ENCODE measurements at places on chromosomes 2 and 18.
A peak's percentile ranks its signal among the peaks of the same experiment; 100 is the strongest.

GRCh38 chr18:53534695-53535094 lies 689.8 kb downstream of the MBD2 start:
- DNase-seq: no peak

DNA sequence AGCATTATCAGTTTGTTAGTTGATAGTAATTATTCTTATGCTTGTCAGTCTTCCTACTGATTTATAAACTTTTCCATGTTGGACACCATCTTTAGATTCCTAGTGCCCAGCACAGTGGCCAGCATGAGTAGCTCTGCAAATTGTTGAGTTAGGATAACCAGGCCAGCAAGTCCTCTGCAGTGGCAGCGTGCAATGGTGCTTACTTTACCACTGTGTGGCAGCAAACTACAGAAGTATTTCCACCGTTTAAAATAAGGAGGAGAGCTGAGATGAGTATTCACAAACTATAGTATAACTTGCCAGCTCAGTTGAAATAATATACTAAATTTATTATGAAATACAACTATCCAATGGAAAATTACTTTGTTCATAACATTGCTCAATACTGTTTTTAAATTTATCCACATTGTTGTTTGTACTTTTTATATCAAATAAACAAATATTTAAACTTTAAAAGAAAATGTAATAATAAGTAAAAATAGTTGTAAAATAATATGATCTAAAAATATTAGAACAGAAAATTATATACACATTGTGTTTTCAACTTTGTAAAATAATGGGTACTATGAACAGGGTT lies 9.3 kb upstream of the THADA start:
- no peak for DNase-seq

DNA sequence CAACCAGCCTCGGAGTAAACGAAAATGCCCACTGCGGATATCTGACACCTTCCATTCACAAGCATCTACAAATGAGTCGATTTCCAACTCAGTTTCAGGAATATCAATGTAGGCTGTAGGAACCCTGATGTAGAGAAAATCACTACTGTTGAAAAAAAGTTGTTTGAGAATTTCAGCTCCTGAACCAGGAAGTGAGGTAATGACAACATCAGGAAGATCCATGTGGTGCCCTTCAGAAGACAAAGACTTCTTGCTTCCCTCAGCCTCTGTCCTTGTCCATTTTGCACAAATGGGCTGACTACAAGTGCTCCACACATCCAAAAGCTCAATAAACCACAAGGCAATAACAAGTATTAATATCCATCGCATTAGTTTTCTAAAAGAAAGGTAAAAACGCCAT lies 4.7 kb downstream of the DSEL start:
- no peak for DNase-seq

DNA sequence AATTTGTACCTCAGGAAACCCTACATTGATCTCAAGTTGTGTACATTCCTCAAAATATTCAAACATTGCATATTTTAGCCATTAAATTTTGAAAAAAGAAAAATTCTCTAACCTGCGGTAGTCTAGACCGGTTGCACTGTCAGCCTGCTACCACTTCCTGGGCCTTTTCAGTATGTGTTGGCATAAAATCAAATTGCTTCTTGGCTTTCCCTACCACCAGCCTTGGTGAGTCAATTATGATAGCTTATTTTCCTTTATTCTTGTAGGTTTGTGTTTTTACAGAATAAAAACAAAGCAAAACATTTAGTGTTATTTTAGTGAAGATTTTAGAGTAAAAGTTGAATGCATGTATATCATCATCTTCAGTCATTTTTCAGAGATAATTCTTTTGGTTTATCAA lies 61.2 kb downstream of the FAM171B start:
- DNase-seq: no peak

DNA sequence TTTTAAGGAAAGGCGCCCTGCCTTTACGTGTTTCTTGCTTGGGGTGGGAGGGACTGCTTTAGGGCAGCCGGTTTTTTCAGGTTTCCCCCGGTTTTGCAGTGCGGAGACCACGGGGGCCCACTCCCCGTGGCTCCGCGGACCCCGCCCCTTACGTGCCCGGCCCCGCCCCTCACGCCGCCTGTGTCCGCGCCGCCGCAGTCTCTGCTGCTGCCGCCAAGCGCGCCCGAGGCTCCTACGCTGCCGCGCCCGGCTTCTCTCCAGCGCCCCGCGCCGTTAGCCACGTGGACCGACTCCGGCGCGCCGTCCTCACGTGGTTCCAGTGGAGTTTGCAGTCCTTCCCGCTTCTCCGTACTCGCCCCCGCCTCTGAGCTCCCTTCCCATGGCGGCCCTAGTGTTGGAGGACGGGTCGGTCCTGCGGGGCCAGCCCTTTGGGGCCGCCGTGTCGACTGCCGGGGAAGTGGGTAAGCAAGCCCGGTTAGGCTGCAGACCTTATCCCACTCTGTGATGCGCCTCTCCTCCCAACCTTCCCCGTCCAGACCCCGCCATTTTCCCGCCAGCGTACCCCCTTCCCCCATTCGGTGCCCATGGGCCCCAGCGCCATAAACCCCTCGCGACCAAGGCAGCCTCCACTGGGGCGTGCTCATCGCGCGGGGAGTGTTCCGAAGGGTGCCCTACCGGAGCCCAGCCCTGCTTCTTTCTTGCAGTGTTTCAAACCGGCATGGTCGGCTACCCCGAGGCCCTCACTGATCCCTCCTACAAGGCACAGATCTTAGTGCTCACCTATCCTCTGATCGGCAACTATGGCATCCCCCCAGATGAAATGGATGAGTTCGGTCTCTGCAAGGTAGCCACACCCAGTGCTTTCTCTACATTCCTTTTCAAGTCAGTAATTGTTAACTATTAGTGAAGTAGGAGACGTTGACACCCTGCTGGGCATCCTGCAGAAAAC lies at the start of gene CAD:
Gene CAD, plus strand, starts transcription at position 197 of the 949 bp plus-strand sequence. Its CDS starts 183 bp downstream, at position 380.
- DNase-seq: peak; percentile 84

GRCh38 chr2:96693286-96694200 lies 46.3 kb downstream of the LMAN2L start:
- DNase-seq: no peak

DNA sequence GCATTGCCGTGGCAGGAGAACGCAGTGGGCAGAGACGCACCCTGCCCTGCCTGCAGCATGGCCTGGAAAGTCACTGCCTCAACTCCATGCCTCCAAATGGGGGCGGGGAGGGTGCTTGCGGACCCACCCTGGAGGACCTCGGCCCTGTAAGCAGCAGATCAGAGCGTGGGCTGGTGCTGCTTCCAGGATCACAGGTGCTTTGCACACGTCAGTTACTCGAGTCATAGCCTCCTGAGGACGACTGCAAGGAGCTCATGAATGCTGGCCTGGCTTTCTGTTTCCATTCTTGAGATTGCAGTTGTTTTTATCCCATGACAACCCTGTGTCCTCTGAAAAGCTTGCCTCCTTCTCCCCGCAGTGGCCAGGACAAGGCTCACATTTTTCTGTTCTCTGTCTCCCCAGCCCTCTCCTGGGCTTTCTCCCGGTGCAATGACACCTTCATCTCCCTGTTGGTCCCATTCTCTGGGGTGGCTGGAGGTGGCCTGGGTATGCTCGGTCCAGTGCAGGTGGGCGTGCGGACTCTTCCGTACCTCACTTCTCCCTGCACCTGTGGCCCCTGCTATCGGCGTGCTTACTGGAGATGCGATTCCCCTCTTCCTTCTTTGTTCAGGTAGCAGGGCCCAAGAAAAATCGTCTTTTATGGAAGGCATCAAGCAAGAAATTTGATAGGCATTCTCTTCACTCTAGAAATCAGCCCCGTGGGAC lies 208.0 kb downstream of the GBX2 start:
- no peak for DNase-seq

- no peak for DNase-seq
These were observed 40.1 kb upstream of the TMEM177 start for GRCh38 chr2:119638685-119639554.

DNA sequence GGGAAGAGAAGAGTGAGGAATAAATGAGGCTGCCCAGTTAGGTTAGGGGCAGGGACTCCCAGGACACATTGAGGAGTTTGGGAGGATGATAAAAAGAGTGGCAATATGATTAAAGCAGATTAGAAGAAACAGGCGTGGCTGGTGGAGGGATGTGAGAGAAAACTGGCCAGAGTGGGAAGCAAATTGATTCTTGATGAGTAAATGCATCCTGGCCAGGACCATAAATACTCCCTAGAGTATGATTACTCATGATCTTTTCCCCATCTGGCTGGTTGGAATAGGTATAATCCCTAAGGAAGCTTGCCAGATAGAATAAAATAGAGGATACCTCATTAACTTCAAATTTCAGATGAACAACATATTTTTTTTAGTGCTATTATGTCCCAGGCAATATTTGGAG lies 21.5 kb upstream of the DAW1 start:
- no peak for DNase-seq

- no peak for DNase-seq
These were observed 93.8 kb upstream of the LDAH start for GRCh38 chr2:20916604-20917286.

- DNase-seq: no peak
These were observed 184.1 kb downstream of the INSIG2 start for GRCh38 chr2:118272391-118272790.

DNA sequence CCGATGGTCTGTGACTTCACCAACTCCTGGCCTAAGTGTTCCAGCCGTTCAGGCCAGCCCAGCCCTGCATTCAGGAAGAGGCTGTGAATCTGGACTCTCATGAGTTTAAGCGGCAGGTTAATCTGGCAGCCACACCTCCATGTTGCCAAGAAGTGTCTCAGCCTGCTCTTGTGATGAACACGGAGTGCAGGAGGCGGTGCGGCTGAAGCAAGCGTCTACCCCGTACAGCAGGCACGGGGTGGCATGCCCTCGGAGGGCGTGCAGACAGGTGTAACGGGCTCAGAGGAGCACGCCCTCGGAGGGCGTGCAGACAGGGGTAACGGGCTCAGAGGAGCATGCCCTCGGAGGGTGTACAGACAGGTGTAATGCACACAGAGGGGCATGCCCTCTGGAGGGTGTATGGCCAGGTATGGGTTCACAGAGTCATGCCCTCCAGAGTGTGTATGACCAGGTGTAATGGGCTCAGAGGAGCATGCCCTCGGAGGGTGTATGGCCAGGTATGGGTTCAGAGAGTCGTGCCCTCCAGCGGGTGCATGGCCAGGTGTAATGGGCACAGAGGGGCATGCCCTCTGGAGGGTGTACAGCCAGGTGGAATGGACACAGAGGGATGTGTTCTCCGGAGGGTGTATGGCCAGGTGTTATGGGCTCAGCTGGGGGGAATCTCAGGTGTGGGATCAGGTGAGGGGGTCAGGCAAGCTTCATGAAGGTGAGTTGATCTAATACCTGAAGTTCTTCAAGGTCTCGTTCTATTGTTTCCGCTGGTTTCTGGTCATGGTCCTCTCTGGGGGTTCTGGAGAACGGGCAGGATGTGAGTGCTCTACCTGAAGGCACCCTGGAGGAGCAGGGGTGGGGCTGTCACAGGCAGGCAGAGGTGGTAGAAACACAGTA lies 22.6 kb downstream of the CROCC2 start:
- no peak for DNase-seq

DNA sequence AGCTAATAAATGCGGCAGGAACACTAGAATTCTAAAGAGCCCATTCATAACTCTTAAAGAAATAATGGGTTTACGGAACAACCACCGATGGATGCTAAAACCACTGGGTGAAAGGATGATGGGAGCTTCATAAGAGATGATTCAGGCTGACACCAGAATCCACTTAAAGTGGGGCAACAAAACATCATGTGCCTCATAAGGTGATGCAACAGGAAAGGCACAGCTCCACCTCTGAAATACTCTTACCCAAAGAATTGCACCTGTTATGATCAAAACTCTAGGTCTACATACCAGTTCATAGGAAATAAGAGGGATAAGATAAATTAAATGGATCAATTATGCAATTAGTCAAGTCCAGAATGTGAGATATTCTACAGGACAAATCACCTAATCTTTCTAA lies 131.4 kb downstream of the DHRS9 start:
- DNase-seq: no peak

DNA sequence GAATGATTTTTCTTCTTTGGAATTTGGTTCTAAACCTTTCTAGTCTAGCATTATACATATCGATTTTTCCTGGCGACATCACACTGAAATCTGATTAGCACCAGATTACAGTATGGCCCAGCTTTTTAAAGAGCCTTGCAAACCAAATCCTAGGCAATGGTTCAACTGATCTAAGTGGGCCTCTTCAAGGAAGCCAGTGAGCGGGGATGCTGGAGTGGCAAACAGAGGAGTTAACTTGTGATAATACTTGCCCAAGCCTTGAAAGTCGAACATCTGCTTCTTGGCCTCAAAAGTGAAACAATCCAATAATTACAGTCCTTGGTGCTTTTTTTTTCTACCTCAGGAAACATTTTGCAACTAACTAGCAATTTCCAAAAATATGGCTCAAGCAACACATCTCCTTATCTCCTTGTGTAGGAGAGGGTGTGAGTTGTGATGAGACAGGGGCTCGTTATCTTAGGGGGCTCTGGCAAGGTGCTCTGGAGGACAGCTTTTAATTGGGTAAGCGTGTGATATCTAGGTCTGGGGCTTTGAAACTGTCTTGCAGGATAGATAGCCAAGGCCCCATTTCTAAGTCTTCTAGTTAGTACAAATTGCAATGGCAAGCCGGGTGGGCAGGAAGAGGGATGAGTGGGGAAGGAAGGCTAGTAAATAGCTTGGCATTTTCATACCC lies 240.2 kb upstream of the CCDC68 start:
- DNase-seq: no peak

GRCh38 chr2:84939426-84940087 lies 31.4 kb upstream of the KCMF1 start:
- DNase-seq: no peak

DNA sequence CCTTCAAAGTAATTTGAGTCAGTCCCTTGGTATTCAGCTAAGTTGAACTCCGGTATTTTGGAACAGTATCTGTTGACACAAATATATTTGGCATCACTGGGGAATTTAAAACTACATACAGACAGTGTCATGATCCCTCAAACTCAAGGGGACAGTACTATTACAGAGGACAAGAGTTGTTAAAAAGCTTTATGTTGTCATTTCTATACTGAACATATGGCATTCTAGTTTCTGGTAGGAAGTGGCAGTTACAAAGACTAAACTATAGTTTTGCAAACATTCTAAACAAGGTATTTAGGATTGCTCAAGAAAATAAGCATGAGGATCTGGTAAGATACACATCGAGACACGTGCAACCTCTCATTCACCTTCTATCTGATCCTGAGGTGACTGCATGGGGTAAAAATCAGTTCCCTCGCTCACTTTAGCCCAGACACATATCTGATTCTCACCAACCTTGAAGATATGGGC lies 16.6 kb upstream of the CCNYL1 start:
- no peak for DNase-seq

GRCh38 chr2:10350761-10351160 lies 48.1 kb downstream of the HPCAL1 start:
- no peak for DNase-seq

DNA sequence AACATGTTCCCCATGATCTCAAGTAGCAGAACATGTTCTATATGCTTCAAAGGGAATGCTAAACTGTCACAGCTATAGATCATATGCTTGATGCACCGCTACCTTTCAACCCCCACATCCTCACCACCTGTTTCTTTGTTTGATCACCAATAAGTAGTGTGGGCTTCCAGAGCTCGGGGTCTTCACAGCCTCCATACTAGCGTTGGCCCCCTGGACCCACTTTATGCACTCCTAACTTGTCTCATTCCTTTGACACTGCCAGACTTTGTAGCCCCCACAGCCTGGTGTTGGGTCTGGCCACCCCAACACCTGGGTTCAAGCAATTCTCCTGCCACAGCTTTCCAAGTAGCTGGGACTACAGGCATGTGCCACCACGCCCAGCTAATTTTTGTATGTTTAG lies 11.6 kb upstream of the RBM44 start:
- DNase-seq: no peak

GRCh38 chr2:144467502-144468137 lies 52.3 kb downstream of the ZEB2 start:
- no peak for DNase-seq

- DNase-seq: no peak
These were observed 276.3 kb downstream of the RND3 start for GRCh38 chr2:150211164-150211631.

Data from stimulated activated CD4-positive, alpha-beta T cell treated with anti-CD3 and anti-CD28 coated beads, Interleukin-1b, Interleukin-23, amount 100 ng/mL, for 4 hours (primary cell).